ENCODE measurements at places on chromosomes 5 and 9.

DNA sequence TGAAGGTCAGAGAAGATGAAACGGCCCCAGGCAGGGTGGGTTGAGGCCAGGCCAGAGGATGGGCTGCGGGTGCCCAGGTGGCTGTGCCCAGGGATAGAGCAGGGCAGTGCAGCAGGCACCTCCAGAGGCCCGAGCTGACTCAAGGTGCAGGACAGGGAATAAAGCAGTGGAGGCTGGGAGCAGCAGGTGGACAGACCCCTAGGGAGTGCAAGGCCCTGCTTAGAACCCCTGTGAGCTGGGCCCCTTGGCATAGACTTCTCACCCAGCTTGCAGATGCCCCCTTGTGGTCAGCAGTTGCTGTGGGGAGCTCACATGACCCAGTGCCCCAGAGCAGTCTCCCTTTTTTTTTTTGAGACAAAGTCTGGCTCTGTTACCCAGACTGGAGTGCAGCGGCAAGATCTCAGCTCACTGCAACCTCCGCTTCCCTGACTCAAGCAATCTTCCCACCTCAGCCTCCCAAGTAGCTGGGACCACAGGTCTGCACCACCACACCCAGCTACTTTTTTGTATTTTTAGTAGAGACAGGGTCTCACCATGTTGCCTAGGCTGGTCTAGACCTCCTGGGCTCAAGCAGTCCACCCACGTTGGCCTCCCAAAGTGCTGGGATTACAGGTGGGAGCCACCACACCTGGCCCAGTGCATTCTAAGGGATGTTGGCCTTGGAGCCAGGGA is 118.8 kb downstream of the WNK2 start:
- peak; percentile 27 for DNase-seq

DNA sequence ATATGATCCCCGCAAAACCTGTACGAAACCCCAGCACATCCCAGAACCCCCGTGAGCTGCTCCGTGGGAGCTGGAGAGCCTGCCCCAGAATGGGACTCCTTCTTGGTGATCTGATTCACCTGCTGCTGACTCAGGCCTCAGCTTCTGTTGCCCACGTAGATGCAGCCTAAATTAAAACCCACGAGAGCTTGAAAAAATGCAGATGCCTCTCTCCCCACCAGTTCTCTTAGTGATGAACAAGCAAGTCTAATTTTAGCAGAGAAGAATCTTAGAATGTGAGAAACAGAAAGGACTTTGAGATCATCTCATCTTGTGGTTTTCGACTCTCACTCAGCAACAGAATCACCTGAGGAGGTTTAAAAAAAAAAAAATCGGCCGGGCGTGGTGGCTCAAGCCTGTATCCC is 57.6 kb downstream of the TMOD1 start:
- no peak for DNase-seq

DNA sequence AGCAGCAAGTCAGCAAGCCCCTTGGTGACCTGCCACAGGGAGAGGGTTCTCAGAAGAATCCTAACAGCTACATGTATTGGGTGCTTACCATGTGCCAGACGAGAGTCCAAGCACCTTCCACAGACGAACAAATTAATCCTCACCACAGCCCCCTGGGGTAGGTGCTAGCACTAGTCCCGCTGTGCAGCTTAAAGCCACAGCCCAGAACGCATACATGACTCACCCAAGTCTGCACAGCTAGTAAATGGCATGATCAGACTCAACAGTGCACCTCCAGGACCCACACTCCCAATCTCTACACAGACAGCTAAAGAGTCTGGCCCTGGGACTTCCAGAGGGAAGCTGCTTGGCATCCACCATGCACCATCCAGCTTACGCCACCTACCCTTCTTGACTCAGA is 111.5 kb downstream of the PAX5 start:
- DNase-seq = no peak

DNA sequence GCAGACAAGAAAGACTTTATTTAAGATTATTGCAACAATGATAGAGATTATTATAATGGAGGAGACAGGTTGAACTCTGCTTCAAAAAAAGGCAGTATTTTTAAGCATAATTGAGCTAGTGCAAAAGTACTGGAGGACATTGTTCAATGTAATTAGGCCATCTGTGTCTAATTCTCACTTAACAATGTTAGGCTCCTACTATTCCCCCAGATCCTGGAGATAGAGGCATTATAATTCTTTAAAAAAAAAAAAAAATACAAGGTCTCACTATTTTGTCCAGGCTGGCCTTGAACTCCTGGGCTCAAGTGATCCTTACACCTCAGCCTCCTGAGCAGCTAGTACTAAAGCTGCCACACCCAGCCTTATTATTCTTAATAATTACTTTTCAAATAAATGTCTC is 193.4 kb upstream of the NUDT12 start:
- DNase-seq = no peak

DNA sequence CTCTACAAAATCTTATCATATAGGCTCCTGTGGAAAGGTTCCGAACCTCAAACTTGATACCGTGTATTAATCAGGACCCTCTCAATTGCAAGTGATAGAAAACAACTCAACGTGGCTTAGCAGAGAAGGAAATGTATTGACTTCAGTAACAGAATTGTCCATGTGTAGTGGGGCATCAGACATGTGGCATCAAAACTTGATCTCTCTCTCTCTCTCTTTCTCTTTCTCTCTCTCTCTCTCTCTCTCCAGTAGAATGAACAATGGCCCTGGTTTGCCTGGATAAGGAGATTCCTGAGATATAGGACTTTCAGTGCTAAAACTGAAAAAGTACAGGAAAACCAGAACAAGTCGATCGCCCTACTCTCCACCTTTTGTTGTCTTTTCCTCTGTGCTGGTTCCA is 168.2 kb downstream of the DRD1 start:
- DNase-seq = no peak

DNA sequence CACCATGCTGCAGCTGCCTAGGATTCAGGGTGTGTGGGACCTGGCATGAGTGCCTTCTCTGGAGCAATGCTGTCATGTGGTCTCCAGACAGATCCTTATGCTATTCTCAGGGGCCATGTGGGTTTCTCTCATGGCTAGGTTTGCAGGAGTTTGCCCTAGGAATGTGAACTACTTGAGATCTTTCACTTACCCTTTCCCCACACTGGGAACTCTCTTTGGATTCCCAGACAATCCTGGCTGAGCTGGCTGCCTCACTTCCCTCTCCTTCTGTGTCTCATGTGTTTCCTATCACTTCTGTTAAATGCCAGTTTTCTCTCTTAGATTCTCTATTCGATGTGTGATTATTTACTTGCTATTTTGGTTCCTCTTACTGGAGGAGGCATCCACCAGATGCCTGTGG is 270.2 kb upstream of the RASA1 start:
- DNase-seq = no peak

DNA sequence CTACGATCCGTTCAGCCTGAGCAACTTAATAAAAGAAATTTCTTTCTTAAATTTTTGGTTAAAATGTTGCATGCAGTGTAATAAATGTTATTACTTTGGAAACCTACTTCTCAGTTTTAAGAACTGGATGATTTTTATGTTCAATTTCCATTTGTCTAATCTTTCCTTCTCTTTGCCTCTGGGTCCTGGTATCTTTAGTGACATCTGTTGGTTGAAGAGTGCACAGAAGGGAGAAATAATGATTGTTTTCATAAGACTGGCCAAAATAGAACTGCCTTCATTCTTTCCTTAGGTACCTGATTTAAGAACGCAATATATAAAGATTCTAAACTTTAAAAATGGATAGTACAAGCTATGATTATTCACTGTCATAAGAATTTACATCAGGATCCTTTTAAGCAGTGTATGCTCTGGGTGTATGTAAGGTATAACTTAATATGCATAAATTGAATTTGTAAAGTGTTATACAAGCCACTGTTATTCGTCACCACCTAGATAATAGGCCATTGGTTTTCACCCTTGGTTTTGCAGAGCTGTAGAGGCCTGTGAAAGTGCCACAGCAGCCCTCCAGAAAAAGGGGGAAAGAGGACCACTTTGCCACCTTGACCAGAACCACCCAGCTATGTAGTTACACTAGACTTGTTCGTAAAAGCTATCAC is 82.8 kb upstream of the TLX3 start:
- DNase-seq = no peak
